NCI-H226 (cell line): ENCODE measurements at places on chromosomes 2 and 18.

- DNase-seq = no peak
Observed at GRCh38 chr2:54285451-54285850, 29.4 kb upstream of the TSPYL6 start.

- no peak for DNase-seq
Observed at GRCh38 chr18:58845928-58846724, 18.6 kb upstream of the ZNF532 start.

DNA sequence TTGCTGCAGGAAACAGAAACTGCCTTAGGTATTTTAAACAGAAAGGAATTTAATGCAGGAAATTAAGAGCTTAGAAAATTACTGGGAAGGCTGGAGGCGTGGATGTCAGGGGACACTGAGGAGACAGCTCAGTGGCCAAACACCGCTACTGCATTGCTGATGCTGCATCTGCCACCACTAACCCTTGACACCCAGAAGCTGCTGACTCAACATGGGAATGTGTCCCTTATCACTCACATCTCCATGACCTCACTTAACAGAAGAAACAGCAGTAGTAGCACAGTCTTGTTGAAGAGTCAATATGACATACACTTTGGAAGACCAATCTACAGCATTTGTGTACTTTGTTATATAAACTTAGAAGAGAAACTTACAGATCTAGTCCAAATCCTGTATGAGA lies 906.1 kb downstream of the SLC4A3 start:
- peak; percentile 22 for DNase-seq

- no peak for DNase-seq
Observed at GRCh38 chr2:208046686-208047085, 21.4 kb upstream of the PLEKHM3 start.

GRCh38 chr18:24188120-24188519 lies 49.3 kb downstream of the CABYR start:
- DNase-seq = no peak

DNA sequence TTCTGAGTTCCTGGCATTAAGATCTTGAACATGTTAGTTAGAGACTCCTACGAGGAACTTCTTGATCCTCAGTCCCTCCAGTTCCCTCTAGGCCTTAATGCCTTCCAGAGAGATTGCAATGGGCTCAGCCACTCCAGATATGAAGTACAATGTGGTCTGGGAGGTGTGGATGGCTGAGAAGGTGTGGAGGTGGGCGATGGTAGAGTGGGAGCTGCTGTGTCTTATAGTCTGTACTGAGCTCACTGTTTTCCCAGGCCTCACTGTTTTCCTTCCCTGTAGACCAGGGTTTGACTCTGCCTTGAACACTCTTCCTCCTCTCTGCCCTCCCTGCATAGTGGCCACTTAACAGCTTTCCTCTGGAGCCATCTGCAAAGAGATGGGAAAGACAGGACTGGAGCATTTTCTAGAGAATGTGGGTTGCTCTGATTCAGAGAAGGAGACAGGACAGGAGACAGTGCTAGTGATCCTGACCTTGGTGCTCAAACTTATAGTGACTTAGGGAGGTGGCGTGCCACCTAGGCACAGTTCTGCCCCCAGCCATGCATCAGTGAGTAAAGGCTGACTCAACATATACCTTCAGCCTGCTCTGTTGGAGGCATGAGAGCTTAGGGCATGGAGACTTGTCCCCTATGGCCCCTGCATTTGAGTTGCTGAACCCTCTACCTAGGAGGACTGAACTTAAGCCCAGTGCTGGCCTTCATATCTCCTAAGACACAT lies 129.7 kb downstream of the TDRD15 start:
- DNase-seq = no peak

DNA sequence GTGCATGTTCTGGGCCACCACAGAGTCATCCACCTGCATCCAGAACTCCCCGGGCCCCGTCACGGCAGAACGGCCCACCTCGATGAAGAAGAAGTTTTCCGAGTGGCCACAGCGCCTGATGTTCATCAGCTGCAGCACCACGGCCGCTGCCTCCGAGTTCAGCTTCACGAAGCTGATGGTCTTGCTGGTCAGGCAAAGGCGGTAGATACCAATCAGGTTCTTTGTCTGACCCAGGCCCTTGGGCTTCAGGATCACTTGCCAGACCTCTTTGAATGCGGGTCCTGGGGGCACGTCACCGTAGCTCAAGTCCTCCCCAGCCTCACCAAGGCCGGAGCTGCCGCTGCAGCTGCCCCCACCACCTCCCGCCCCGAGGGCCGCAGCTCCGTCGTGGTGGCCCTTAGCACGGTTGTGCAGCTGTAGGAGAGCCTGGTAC lies 1.6 kb downstream of the IRS1 start:
- DNase-seq = no peak

- DNase-seq = no peak
Observed at GRCh38 chr2:66437109-66437690, 2.3 kb downstream of the MEIS1 start.

- no peak for DNase-seq
Observed at GRCh38 chr2:157327200-157327599, 1.6 kb upstream of the ERMN start.

DNA sequence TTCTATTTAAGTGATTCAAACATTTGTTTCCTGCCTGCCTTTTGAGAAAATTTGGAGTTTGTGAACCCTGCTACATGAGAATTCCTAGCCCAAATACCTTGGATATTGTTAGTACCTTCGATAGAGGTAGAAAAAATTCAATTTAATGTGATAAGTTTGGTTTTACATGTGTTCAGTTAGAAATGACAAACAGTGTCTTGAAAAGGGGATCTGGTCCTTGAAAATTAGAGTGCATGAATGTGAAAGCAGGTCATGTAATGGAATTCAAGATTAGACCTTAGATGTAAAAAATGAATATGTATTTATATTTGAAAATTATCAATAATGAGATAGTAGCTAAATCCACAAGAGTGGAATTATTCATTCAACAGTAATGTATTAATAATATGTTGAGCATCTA lies 70.5 kb downstream of the PIK3C3 start:
- no peak for DNase-seq

DNA sequence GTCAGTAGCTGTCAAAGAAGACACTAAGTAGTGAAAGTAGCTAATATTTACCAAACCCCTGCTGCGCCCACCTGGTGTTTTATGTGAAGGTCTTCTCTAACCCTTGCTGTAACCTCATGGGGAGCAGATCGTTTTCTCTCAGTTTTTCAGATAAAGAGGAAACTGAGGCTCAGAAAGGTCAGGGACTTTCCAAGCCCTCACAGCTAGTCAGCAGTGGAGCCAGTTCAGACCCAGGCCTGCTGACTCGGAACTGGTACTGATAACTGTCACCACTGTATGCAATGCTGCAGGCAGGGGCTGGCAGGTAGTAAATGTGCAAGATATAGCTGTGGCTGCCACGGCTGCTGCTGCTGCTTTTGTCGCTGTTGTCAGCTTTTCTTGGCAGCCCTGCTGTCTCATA lies 69.1 kb downstream of the LRRFIP1 start:
- DNase-seq = no peak

DNA sequence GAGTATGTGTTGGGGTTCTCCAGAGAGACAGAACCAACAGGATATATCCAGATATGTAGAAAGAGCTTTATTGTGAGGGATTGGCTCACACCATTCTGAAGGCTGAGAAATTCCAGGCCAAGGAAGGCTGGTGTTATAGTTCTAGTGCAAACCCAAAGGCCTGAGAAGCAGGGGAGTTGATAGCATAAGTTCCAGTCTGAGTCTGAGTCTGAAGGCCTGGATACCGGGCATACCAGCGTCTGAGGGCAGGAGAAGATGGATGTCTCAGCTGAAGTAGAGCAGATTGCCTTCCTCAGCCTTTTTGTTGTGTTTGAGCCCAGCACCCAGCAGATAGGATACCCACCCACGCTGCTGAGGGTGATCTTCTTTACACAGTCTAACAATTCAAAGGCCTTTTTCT lies 211.7 kb upstream of the RASGRP3 start:
- DNase-seq = no peak

- DNase-seq = no peak
Observed at GRCh38 chr2:129469871-129470270, 509.6 kb upstream of the RAB6C start.

DNA sequence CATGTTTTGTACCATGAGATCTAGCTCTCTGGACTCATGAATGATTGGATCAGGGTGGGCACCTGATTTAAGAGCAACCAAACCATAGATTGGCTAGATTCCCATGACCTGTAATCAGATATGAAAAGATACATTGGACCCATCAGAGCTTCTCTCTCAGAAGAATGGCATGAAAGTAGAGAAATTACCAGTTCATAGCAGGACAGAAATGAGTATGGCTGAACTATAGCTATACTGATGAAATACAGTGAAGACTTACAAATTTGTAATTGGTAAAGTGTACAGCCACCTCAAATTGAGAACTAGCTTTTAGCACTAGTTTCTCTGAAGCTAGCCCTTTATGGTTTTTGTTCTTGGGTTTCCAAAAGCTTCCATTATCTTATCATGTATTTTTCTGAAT lies 19.0 kb upstream of the EML4 start:
- no peak for DNase-seq

DNA sequence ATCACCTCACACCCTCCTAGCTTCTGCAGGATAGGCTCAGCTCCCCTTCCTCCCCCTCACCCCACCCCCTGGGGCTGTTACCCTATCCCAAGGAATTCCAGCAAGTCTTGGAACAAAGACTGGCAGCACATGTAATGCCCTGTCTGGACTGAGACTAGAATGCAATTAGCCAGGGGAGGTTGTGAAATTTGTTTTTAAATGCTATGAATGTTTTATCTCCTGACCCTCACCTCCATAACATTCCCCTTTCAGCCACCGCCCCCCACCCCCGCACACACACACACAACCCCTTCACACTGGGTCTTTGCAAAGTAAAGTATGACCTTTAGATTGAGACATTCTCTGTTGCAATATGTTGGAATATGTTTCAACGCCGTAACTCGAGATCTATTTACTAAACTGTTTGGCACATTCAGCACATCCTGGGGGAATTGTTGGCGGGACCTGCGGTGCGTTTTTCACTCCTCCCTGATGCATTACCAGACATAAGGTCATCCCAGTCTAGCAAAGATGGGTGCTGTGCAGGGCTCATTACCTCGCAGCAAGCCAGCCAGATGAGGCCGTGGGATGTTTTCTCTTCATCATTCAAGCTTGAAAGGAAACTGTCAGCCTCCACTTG lies 290.7 kb upstream of the SLC14A2 start:
- DNase-seq = peak; percentile 64

DNA sequence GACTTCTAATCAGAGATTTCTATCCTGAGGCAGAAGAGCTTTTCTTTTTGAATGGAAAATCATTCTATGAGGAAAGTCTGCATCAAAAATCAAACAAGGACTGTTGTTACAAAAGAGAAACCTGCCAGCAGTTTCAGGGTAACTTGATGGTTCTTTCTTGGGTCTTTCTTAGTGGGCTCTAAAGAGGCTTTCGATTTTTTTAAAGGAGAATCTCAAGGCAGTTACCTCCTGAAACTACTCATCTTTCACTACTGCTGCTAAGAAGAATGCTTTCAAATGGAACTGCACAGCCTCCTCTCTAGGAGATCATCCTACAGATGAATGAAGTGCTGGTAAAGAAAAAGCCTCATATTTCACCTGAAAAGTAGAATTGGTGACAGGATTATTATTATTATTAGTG lies 272.3 kb downstream of the ERBB4 start:
- DNase-seq = no peak

DNA sequence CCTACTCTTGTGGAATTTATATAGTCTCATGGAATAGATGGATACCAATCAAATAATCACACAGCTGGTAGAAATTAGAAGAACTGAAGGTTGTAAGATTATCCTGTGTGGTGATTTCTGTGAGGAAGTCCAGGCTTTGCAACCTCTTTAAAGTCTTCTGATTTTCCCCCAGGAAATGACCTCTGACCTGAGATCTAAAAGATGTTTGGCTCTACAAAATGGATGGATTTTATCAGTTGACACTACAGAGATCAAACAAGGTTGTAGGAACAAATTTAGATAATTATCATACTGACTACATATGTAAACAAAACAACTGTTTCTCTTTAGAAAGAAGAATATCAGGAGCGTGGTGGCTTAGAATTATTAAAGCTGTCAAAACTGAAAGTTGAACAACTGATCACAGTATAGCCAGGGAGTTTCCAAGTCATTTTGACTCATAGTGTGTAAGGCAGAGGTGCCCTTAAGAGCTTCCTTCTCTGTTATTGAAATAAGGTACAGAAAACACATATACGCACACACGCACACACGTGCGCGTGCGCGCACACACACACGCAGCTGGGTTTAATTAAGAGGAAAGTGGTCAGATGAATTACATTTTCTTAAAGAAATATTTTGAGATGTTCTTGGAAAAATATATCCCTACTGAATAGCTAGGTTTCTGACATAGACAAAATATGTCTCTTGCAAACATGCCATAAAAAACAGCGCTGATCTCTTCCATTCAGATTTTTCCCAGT lies 35.5 kb upstream of the PELI1 start:
- DNase-seq = no peak

- no peak for DNase-seq
Observed at GRCh38 chr18:74570266-74570665, 27.4 kb upstream of the ZNF407 start.

DNA sequence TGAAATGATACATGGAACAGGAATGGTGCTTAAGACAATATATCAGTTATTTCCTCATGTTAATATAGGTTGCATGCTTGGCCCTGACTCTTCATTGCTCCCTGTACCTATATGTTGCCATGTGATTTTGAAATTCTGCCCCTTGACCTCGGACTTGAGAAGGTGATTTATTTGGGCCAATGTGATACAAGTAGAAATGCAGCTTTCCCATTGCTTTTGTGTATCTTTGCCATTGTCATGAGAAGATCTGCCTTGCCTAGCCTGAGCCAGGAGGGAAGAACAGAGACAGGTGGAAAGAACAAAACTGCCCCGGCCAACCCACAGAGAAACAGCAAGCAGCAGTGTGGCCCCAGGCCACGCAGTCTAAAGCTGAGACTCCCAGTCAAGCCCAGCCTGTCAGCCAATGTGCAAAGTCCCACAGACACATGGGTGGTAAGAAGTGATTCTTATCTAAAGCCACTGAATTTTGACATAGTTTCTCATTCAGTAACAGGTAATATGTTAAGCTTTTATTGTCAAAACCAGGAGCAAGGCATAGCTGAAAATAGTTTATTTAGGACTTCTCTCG lies 245.7 kb upstream of the RND3 start:
- peak; percentile 9 for DNase-seq

GRCh38 chr2:151928380-151928779 lies 100.2 kb upstream of the ARL5A start:
- DNase-seq = no peak

DNA sequence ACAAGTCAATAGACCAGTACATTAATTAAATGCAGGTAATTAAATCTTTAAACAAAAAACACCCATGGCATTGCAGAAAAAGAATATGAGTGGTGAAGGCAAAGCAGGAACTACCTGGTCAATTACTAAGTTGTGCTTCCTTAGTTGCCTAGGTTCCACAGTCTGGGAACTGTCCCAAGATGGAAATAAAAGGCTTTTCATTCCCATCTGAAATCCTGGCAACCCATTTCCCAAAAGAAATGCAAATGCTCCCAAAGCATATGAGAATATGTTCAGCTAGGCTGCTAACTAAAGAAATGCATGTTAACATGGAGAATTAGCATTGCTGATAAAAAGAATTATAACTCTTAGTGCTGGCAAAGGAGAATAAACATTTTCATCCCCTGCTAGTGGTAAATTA lies 177.8 kb downstream of the TMEM163 start:
- DNase-seq = no peak

GRCh38 chr2:237194906-237195305 lies 109.2 kb downstream of the COPS8 start:
- DNase-seq = no peak

GRCh38 chr2:157194097-157194688 lies 63.3 kb upstream of the GALNT5 start:
- DNase-seq = peak; percentile 35
